ENCODE measurements at places on chromosomes 5 and 9.

DNA sequence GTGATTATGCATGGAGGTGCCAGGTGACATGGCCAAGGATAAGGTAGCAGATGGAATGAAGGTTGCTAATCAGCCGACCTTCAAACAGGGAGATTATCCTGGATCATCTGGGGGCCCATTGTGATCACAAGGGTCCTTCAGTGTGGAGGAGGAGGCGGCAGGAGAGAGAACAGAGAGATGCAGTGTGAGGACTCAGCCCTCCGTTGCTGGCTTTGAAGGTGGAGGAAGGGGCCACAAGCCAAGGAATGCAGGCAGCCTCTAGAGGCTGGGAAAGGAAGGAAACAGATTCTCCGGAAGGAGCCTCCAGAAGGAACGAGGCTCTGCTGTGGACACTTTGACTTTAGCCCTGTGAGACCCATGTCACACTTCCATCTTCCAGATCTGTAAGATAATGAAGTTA lies 27.4 kb upstream of the EEIG1 start:
- no peak for DNase-seq

GRCh38 chr5:156836846-156837245 lies 13.2 kb upstream of the PPP1R2B start:
- no peak for DNase-seq

GRCh38 chr5:89374144-89374784 lies 491.3 kb upstream of the MEF2C start:
- DNase-seq: no peak

GRCh38 chr5:32031089-32031488 lies 143.0 kb downstream of the GOLPH3 start:
- DNase-seq: no peak

DNA sequence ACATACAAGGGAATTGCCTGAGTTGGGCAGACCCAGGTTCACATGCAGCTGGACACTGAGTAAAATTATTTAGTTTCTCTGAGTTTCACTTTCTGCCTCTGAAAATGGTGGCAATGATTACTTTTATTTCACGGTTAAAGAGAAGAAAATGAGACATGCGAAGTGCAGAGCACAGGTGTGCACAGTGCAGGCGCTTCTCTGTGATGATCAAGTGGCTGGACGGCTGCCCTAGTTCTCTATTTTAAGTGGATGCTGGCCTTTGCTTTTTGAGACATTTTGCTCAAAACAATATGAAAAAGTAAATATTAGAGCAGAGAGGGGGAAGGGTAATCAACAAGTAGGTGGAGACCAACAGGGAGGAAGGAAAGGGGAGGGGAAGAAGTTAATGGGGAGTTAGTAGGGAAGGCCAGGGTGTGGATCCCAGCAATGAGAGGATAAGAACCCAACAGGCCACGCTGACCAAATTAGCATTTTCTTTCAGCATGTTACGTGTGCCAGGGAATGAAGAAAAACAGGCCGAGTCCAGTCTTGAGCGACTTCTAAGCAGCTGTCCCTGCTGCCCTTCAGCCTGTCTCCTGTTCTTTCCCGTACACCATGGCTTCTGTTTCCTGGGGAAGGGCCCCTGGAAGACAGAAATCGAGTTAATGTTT lies 16.1 kb downstream of the SNX18 start:
- no peak for DNase-seq

- DNase-seq: peak; percentile 2
These were observed 92.7 kb downstream of the VCAN start for GRCh38 chr5:83564069-83564749.

GRCh38 chr5:143431789-143432188 lies 28.3 kb upstream of the NR3C1 start:
- no peak for DNase-seq

DNA sequence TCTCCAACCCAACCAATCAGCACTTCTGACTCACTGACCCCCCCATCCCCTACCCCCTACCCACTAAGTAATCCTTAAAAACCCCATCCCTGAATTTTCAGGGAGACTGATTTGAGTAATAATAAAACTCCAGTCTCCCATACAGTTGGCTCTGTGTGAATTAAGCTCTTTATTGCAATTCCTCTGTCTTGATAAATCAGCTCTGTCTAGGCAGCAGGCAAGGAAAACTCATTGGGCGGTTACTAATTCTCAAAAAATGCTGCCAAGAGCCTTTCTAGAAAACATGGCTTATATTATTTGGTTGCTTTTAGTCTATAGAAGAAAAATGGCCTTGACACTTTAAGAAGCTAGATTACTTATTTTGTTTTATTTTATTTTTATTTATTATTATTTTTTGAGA lies 131.7 kb downstream of the SUSD1 start:
- DNase-seq: no peak

DNA sequence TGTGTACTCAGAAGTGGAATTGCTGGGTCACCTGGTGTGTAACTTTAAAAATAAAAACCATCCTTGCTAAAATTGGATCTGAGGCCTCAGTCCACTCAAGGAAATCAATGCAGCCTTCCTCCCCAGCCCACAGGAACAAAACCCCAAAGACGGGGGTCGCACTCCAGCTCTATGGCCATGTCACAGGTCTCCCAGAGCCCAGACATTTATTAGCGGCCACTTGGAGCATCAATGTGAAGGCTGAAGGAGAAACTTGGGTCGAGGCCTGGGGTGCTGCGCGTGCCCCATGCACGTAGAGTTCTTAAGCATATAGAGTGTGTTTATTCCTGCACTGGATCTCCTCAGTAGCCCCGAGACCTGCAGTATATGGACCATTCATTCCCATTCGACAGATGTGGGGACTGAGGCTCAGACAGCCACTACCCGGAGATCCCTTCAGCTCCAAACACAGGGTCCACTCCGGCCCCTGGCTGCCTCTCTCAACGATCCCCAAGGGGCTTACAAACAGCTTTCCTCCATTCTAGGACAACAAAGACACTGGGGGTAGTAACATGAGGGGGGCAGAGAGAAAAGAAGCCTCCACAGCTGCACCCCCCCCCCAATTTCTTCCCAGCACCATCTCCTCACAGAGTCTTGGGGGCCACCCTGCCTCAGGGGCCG lies 14.3 kb upstream of the OLFM1 start:
- DNase-seq: no peak

Measured in NCI-H187 treated with DMSO at 0.1 percent for 48 hours (cell line).